ENCODE measurements at places on chromosomes 7 and 10.
A peak's percentile ranks its signal among the peaks of the same experiment; 100 is the strongest.

DNA sequence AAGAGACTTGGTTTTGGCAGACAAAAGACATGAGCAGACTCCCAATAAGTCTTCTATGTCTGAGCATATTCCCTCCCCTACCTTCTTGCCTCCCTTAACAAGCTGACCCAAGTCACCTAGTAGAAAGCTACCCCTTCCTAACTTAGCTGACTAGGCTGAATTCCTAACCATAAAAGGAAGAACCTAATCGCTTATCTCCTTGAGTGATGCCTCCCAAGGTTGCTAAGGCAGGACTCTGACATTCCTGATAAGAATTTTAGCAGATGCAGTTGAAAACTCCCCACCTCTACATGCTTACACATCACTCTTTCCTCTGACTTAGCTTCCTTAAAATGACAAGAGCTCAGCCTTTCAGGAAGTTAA is 704.7 kb upstream of the MBL2 start:
- no peak for DNase-seq

- no peak for DNase-seq
These were observed 276.9 kb downstream of the GATA3 start for GRCh38 chr10:8331387-8331786.

- no peak for DNase-seq
These were observed 25.1 kb upstream of the PDZD8 start for GRCh38 chr10:117400329-117400728.

GRCh38 chr10:114868870-114869519 is 47.4 kb downstream of the FHIP2A start:
- DNase-seq = no peak

- no peak for DNase-seq
These were observed 141.1 kb upstream of the ITGB1 start for GRCh38 chr10:33098951-33099663.

- no peak for DNase-seq
These were observed 44.9 kb upstream of the CNPY1 start for GRCh38 chr7:155591055-155591775.

GRCh38 chr10:19168584-19168983 is 120.0 kb downstream of the MALRD1 start:
- DNase-seq = no peak

- peak; percentile 50 for DNase-seq
These were observed 196.8 kb downstream of the SKAP2 start for GRCh38 chr7:26667514-26668133.

DNA sequence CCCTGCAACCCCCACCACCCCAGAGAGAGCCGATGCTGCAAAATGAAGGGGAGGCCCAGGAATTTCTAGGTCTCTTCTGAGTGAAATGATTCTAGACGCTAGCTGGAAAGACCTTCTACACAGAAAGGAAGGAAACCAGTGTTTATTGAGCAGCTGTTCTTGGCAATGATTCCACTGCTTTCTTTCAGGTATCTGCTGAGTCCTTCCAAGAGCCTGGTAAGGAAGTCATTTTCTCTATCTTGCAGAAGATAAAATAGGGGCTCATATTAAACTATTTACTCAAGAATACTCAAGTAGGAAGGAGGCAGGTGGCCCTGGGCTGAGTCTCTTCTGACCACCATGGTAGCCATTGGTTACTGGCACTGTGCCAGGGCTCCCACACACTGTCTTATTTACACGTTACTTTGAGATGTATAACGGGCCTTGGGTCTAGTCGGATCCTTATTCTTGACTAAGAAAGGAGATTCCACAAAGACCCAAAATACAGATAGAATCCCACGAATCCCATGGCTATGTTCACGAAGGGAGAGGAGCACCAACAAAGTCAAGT is 112.1 kb downstream of the GALNT11 start:
- no peak for DNase-seq

DNA sequence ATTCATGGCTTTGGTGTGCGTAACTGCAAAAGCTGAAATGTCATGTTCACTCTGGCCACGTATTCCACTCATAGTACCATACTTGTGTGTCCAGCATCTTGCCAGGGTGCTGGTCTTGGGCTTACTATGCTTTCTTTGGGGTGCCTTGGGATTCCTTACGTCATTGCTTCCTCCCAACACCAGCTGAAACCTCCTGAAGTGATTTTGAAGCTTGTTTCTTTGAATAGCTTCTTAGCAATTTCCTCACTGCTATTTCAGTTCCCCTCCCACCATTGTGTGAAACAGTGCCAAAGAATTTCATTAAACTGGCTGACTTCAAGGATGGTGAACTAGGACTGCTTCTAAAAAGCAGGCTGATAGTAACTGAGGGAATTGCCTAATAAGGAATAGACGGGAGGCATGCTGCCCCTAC is 36.9 kb downstream of the ENTPD1 start:
- DNase-seq = no peak

DNA sequence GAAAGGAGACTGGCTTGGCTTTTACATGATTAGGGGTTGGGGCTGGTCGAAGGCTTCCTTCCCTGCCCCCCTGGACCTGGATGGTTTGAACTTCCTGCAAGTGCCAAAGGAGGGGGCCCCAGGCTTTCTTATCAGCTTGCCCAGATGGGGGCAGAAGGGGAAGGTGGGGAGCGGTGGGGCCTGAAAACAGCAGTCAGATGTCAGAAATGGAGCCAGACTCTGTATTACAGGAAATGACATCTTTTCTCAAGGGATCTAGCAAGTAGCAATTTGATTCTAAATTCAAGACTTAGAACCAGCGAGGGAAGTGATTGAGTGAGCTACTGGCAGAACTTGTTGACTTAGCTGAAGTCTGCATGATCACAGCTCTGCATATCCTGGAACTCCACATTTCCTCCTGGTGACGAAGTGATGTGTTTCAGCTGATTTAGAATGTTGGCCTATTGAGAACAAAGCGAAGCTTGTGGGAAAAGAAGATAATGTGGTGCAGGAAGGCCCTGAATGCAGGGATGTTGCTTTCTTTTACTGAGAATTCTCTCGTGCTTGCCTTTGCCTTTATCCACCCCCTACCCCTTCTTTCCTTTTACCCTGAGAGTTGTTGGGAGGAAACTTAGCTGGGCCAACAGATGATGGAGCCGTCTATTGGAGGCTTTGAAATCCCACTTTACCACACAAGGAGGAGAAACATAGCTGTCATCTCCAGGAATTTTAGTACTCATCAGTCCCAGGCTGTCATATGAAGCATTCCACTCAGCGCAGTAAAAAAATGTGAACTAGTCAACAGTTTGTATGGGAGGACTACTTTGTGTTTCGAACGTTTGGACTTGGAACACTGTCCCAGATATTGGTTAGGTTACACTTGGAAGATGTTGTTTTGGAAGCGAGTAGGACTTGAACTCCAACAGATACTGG is 43.2 kb downstream of the CCNY start:
- no peak for DNase-seq

- DNase-seq = no peak
These were observed 109.6 kb downstream of the NKX6-2 start for GRCh38 chr10:132676193-132676891.

GRCh38 chr10:69734797-69735468 is 66.8 kb upstream of the COL13A1 start:
- peak; percentile 36 for DNase-seq

DNA sequence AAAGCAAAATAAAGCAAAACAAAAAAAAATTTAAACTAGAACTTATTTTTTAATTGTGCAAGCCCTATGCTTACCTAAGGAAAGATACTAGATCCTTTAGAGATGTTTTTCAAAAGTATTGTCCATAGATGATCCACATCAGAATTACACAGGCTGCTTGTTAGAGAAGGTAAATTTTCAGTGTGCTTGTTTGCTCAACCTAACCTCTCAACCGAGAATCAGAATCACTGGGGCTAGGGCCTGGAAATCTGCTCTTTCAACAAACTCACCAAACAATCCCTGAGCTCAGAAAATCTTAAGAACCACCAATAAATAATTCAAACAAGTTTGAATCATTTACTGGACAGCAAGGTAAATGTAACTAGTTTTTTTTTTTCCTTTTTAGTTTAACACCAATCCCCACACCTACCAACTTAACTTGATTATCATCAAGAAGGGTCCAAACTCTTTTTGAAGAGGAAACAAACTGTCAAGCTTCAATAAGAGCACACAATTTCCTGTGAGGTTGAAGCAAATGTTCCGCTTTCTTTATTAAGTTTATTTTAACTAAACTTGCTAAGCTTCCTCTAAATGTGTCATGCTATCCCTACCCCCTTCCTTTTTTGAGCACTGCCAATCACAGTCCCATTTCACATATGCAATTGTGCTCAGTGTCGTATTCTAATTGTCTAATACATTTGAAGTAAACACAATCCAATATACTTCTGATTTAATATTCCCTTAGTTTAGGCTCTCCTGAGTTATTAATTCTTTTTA is 7.4 kb upstream of the TSPAN33 start:
- DNase-seq = no peak

DNA sequence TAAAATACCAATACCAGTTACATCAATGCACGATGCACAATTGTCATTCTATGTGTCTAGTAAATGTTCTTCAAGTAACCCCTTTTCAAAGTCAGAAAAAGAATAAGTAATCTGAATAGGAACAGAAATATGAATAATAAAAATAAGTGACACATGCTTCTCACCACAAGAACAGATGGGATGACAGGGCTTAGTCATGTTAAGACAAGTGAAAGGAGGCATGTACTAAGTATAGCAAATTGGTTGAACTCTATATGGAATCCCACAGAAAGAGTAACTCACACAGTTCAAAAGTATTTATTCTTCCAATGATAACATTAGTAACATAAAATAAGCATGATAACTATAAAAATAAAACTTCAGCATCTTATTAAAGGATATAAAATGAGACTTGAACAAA is 100.9 kb upstream of the TAS2R16 start:
- no peak for DNase-seq

GRCh38 chr7:107725138-107725740 is 18.7 kb upstream of the CBLL1 start:
- DNase-seq = peak; percentile 38

DNA sequence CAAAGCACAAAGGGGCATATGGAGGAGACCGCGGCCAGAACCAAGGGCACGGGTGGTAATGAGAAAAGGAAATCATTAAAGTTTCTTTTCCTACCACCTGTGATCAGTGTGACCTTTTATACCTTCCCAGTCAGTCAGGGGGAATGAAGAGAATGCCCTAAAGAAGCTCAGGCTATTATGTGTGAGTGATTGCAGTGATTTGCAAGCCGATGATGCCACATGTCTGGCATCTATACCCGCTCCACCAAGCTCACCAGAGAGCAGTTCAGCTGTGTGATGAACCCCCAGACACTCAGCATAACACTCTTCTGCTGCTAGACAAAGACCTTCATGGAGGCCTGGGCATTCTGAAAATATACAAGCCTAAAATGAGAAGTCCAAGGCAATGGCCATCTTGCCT is 106.2 kb upstream of the AGK start:
- no peak for DNase-seq

GRCh38 chr10:11891776-11892486 is 68.8 kb downstream of the PROSER2 start:
- no peak for DNase-seq

Measured in stimulated activated CD4-positive, alpha-beta T cell treated with anti-CD3 and anti-CD28 coated beads, Interleukin-1b, Interleukin-23, amount 100 ng/mL, for 48 hours (primary cell).